ENCODE measurements at places on chromosomes 3 and 15.

- DNase-seq: no peak
These were observed 204.9 kb downstream of the TIGIT start for GRCh38 chr3:114498539-114499370.

GRCh38 chr3:151969026-151969642, 95.7 kb downstream of the SUCNR1 start:
- DNase-seq: no peak

DNA sequence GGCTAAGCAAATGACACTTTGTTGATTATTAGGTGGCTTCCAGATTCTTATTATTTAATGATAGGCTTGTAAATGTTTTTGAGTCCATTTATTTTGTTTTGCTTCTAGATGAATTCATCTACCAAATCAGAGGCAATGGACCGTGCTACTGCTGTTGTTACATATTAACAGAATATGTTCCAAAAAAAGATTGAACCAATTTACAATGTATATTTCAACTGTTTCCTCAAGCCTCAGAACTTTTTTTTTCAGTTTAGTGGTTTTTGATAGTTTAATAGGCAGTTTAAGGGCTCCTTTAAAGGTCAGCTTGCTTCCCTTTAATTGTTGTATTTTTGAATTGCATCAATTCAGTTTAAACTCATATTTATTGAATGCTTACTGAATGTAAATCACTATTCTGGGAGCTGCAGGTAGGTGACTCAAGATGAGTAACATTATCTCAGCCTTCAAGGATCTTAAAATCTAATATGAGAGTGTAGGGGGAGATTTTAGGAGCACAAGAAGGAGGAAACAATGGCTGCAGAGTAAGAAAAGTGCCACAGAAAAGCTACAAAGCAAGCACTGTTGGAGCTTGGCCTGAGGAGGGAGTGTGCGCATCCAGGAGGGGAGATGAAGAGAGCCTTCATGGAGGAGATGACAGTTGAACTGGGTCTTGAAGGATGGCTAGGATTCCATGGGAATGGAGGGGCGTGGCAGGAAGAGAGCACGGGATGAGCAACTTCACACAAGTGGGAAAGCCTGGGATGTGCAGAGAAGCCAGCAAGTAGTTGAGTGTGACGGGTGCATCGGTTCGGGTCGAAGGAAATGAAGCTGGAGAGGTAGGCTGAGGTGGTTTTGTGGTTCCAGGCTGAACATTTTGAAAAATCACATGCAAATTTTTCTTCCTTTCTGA, 14.7 kb downstream of the MAP2K1 start:
- no peak for DNase-seq

DNA sequence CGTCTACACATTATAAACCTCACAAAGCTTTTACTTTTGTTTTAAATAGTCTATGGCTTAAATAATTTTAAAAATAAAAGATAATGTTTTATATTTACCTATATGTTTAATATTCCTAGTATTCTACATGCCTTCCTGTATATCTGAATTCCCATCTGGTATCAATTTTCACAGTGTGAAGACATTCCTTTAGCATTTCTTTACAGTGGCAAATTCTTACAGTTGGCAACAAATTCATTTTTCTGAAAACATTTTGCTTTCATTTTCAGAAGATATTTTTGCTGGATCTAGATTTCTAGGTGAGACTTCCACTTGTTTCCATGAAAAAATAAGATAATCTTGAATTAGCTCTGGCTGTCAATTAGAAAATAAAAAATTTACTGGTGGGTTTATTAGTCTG, 471.4 kb upstream of the NAALADL2 start:
- no peak for DNase-seq

GRCh38 chr3:125107363-125107762, 51.6 kb upstream of the HEG1 start:
- no peak for DNase-seq

DNA sequence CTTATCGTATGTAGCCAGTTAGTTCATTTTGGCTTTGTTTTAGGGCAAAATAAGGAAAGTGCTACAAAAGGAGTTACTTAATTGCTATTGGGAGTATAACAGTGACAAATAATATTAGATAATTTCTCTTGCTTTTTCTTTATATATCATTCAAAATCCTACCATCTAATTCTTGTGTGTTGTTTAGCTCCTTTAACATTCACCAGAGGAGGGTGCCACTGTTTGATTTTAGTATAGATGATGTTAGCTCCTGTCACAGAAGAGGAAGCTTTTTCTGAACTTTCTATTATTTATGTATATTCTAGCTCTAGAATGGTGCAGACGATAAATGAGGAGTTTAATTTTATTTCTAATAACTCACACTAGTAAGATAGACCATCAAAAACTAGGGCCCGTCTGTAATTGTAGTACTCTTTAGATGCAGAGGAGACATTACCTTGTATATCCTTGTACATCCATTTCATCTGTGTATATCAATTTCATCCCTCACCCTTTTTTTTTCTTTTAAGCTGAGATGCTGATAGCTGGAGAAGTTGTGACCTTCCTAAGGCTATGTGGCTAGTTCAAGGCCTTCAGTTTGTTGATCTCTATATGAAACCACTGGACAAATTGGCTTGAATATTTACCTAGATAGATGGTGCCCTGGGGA, 3.0 kb downstream of the PPM1L start:
- no peak for DNase-seq

- DNase-seq: no peak
These were observed 733.0 kb downstream of the NTRK3 start for GRCh38 chr15:87523516-87523915.

- DNase-seq: no peak
These were observed 2.6 kb upstream of the HCLS1 start for GRCh38 chr3:121663171-121663847.

DNA sequence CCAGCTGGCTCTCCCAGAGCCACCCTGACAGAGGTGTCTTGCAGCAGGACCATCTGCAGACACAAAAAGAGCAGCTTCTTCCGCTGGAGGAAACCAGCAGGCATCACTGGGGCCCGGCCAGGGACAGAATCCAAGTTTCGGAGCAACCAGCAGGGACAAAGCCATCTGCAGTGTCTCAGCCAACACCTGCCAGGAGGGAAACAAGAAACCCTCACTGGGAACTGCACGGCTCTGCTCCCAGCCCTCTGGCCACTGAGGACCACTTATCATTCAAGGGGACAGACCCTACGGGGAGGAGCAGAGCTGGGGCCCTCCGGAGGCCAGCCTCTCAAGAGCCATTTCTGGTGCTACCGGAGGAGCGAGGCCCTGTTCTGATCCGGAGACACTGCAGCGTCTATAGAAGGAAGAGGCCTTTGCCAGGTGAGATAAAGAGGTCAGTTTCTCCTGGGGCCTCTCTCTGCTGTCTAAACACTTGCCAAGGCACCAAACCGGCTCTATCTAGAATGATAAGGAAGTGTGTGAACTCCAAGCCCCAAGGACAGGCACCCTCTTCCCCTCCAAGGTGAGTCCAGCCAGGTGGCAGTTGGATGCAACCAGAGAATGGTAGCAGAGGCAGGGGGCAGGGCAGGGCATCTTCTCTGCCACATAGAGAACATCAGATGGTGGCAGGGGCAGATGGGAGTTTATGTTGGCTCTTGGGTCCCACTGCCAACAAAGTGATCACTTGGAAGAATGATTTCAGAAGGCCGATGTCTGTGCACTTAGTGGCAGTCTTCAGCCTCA, 89.0 kb downstream of the CHSY1 start:
- DNase-seq: no peak

DNA sequence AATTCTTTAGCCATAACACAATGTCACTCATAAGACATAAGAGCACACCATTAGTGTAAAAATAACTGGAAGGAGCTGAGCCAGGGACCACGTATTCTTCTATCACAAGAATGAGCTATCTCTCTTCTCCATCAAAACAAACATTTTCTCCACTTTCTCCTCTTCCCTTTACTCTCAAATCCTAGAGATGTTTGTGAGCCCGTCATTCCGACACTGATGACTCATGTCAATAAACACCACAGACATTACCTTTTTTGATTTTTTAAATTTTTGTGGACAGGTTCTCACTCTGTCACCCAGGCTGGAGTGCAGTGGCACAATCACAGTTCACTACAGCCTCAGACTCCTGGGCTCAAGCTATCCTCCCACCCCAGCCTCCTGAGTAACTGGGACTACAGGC, 86.6 kb downstream of the MEX3B start:
- no peak for DNase-seq

DNA sequence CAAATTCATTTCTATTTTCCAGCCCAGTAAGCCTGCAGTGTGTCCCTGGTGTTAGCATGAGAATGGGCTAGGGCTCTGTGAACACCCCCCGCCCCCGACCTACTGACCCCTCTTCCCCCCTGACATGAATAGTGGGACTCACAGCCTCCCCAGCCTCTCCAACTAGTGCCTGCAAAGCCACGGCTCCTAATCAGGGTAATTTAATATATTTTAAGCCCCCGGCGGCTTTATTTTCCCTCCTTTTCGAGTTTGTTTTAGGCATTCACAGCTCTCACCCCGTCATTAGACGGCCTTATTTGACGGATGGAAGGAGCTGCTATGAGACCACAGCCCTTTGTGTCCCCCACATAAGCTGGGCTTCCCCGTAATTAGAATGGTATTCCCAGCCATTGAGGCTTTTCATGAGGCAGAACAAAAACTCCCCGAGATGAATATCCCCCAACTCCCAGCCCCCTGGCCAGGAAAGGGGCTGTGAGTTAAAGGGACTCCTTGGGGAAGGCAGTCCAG, 78.3 kb upstream of the POLG start:
- DNase-seq: no peak

DNA sequence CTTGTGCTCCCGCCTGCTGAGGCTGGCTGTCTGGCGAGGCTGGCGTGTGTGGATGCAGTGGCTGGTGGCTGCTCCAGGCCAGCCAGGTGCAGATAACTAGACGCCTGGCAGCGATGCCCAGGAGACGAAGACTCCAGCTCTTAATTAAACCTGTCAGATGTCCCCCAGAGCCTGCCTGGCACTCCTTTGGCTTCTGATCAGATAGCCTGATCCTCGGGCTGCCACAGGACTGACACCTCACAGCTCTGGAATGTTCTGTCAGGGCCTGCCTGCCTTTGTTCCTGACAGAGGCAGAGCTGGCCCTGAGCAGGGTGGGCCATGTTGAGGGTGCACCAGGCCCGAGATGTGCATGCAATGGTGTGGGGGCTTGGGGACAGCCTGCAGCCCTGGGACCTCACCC, 36.5 kb downstream of the PLXNA1 start:
- no peak for DNase-seq

DNA sequence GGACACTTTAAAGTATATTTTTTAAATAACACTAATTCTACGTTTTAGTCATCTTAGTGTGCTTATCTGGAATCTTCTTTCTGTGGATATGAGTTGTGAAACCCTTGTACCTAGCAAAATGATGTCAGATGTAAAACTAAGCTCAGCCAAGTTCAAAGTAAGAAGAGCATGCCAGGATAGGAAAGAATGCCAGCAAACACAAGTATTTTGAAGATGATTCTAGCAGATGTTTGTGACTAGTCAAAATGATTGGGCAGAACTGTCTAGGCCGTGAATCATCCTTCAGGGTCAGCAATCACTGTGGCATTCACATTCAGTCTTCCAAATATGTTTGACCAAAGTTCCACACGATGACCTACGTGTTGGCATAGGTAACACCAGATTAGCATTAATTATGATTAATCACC, 5.4 kb upstream of the PLOD2 start:
- DNase-seq: no peak

- no peak for DNase-seq
These were observed 353.9 kb upstream of the LMCD1 start for GRCh38 chr3:8147711-8148110.

DNA sequence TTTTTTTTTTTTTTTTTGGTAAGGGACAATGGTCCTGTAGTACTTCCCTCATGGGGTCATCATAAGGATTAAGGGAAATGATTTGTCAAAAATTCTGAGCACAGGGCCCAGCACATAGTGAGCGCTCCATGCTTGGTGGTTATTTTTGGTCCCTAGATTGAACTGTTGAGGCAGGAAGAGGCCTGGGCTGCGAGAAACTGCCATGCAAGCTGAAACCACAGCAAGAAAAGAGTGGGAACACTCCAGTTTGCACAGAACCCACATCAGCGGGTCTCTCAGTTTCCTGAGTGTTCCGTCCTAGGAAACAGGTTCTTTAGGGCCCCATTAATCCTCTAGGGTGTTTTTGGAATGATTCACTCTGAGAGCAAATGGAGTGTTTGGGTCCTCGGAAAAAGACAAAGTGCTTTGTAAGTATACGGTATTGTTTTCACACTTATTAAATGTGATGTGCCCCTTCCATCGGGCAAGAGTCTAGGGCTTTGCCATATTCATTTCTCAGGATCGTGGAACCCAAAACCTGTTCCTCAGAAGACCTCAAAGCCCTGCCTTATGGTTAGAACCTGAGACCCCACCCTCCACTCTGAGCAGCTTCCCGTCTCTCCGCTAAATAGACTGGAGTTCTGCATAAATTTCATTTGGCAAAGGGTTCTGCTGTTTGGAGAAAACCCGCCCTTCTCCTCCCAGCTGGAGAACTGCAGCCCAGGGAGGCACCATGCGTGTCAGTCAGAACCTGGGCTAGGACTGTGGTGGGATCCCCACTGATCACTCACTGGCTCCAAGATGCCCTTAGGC, 60.4 kb downstream of the SPSB4 start:
- no peak for DNase-seq

GRCh38 chr15:60477916-60478565, 901 bp downstream of the ICE2 start:
- no peak for DNase-seq

DNA sequence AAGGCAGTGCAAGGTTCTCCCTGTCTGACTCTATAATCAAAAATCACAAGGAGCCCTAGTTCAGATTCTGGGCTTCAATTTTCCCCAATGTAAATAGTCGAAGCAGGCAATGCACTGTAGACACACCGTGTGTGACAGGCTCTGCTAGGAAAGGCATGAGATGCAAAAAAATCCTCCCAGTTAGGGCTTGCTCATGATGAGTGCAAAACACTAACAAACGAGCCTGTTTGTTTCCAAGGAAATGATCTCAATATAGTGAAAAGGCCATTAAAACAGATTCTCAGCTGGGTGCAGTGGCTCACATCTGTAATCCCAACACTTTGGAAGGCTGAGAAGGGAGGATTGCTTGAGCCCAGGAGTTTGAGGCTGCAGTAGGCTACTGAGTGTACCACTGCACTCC, 55.7 kb downstream of the UMPS start:
- no peak for DNase-seq

GRCh38 chr15:90519688-90520087, 10.0 kb upstream of the CRTC3 start:
- DNase-seq: no peak

- no peak for DNase-seq
These were observed 21.6 kb downstream of the ST6GAL1 start for GRCh38 chr3:186951640-186952552.

- DNase-seq: no peak
These were observed 9.7 kb downstream of the SLC12A6 start for GRCh38 chr15:34327906-34328305.

- no peak for DNase-seq
These were observed 184.7 kb downstream of the RAB11A start for GRCh38 chr15:66053991-66054390.

- DNase-seq: no peak
These were observed 4.5 kb downstream of the UROC1 start for GRCh38 chr3:126512916-126513650.

Measured in stimulated activated naive CD8-positive, alpha-beta T cell treated with anti-CD3 and anti-CD28 coated beads, Interleukin-15, amount 100 ng/mL, for 72 hours (primary cell).